Head of caudate nucleus (tissue), 42 donors: ENCODE measurements at places on chromosomes 13 and 19.

DNA sequence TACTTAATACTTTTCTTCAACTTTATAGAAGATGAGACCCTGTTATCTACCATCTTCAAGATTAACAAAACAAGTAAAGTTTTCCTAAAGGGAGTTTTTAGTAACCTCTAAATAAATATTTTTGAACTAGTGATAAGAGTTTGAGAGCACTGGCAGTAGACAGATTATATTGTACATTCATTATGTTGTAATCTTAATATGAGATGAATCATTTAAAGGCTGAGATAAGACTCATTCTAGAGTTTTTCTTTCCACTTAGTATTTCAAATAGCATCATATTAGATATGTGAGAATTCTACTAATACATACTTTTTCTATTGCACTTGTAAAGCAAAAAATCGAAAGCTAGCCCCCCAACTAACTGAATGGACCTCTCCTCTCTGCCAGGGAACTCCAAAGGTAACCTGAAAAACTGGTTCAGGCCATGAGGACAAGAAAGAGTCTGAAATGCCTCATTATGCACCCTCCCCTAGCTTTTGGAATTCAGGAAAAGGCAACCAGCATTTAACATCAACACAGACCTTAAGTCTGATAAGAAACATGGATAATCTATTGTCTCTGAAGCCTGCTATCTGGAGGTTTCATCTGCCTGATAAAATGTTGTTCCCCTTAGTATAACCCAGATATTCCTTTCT lies 875.4 kb upstream of the SLC10A2 start:
- no peak for DNase-seq

DNA sequence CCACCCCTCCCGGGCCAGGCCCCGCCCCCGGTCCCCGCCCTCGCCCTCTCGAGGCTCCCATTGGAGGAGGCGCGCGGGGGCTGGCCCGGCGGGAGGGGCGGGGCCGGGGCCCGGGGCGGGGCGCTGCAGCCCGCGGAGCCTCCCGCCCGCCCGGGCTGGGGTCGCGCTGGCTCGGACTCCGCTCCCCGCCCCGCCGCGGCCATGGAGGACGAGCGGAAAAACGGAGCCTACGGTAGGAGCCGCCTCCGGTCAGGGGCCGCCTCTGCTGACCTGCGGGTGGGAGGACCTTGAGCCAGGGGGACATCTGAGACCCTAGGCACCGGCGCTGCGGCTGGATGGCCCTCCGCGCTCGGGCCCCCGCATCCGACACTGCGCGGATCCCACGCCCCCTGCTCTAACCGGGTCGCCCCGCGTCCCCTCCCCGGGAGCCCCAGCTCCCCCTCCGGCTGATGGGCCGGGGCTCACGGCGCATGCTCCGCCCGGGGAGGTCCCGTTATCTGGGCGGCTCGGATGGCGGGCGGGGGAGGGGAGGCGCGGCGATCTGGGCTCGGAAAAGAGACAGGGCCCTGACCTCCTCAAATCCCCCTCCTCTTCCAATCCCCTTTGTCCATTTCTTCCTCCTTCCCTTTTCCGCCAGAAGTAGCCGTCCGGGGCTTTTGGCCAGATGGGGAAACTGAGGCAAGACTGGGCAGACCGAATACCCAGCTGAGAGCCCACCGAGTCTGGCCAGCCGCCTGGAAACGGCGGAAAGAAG lies 15.4 kb upstream of the AP1M2 start:
- peak; percentile 92 for DNase-seq

- DNase-seq: no peak
Observed at GRCh38 chr19:45142726-45143110, 18.1 kb downstream of the NKPD1 start.

GRCh38 chr19:41807176-41807575 lies 10.8 kb downstream of the CEACAM3 start:
- no peak for DNase-seq

- no peak for DNase-seq
Observed at GRCh38 chr19:41328842-41329225, 18.9 kb downstream of the CCDC97 start.

GRCh38 chr19:8638078-8638619 lies 7.7 kb downstream of the NFILZ start:
- DNase-seq: peak; percentile 9

DNA sequence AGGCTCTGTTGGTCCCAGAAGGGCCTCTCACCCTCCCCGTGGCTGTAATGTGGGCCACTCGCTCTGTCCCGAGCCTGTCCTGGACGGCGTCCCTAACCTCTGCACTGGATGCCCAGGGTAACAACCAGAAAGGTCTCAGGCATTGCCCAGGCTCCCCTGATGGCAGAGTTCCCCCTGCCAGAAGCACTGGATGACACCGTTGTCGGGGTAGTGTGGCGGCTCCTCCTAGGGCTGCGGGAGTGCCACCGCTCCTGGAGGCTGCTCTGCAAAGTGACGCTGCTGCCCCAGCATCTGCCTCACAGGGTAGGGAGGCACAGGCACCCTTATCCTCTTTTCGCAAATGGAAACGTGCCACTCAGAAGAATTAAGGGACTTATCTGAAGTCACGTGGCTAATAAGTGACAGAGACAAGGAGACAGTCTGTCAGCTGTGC lies 32.0 kb downstream of the MPHOSPH8 start:
- no peak for DNase-seq

DNA sequence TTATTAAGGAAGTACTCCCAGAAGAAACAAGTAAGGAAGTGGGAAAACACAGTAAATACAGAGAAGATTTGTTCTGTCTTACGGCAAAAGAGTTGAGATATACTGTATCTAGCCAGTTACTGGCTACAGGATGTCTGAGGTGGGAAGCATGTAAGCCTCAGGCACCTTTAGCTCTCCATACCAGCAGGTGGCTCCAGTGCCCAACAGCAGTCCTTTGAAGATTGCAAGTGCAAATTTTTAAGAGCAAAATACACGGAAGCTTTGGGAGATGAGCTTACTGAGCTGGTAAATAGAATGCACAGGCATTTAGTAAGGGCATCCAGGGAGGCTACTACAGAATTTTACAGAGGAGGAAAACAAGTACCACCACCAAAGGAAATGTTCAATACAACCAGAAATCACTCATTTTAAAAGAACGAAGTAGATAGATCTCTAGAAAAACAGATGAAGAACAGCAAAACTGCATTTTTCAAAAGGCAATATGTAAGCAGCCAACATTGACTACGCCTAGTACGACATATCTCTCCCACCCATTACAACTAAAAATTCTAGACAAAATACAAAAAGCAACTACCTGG lies 57.9 kb upstream of the VSTM2B start:
- peak; percentile 66 for DNase-seq

GRCh38 chr13:46655377-46656180 lies 102.6 kb downstream of the LRCH1 start:
- DNase-seq: no peak

GRCh38 chr13:104976986-104977385 lies 1558.5 kb downstream of the EFNB2 start:
- DNase-seq: peak; percentile 60

GRCh38 chr19:33399081-33399744 lies 25.7 kb downstream of the CEBPG start:
- DNase-seq: peak; percentile 13

DNA sequence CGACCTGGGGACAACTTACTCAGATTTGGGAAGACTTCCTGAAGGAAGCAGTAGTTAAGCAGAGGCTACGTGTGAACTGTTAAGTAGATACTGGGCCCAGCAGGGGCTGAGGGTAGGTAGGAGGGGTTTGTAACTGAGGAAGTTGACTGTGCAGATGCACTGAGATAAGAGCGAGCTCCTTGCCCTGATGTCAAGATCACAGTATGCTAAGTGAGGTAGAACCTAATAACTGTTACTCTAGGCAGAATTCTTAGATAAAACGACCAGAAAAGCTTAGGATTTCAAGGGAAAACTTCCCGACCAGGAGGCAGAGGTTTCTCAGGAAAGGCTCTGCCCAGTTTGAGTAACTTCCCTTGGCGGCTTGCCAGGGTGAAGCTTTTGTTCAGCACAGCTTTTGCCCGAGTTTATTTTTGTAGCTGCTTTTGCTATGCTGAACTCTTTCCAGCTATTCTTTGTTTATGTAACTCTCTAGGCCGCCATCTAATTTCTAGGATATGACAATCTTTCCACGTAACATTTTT lies 632.1 kb downstream of the DIAPH3 start:
- peak; percentile 65 for DNase-seq

DNA sequence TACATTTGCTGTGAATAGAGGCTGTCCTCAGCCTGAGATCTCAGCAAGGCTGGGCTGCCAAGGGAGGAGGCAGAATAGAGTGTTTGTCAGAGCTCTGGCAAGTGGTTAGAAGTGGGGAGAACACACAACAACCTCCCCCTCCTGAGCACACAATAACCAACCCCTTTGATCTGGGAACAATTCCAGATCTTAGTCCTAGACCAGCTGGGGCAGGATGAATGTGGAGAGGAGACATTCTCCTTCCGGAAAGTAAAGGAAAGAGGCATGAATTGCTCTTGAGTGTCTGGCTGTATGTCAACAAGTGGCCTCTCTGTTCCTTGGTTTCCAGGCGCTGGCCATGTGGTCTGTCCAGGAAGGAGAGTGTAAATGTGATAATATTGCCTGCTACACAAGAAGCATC lies 114.9 kb upstream of the TMTC4 start:
- DNase-seq: peak; percentile 38

- DNase-seq: peak; percentile 35
Observed at GRCh38 chr13:110047496-110047895, 259.5 kb downstream of the COL4A1 start.

GRCh38 chr13:28636677-28637317 lies 22.1 kb upstream of the POMP start:
- DNase-seq: peak; percentile 65

GRCh38 chr13:110799246-110800236 lies 86.0 kb downstream of the ING1 start:
- DNase-seq: peak; percentile 21

GRCh38 chr13:48580185-48580803 lies 47.4 kb upstream of the RCBTB2 start:
- DNase-seq: peak; percentile 80

DNA sequence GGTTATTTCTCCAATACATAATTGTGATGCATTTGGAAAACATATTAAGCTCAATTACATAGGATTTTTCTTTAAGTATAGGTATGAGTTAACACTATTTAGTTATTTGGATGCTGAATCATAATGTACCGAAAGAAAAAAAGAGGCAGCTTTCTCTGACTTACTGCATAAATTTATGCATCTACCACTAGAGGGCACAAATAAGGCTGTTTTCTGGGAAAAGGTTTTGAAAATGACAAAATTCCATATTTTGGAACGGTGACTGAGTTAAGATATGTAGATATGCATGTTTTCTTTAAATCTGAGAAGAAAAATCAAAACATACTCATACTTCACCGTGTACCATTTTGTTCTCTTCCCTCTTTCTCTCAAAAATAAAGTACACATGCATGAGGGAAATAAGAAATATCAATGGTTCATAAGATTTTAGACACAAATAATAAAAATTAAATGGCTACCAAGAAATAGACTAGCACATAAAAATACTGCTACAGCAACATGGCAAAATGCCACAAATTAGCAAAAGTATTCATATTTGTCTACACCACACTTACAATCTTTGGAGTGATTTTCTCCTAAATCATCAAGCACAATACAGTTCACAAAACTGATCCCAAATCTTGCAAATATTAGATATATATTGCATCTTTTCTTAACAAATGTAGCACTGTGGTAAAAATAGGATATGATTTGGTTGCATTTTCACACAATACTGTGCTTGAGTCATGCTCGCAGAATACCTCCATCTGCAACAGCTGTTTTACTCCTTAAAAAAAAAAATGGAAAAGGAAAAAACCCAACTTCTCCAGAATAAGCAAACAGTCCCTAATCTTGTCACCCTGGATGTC lies 260.0 kb downstream of the FGF14 start:
- DNase-seq: no peak

GRCh38 chr13:42110410-42111155 lies 62.1 kb downstream of the DGKH start:
- peak; percentile 66 for DNase-seq

GRCh38 chr13:23898101-23898500 lies 799 bp upstream of the C1QTNF9B start:
- DNase-seq: no peak

DNA sequence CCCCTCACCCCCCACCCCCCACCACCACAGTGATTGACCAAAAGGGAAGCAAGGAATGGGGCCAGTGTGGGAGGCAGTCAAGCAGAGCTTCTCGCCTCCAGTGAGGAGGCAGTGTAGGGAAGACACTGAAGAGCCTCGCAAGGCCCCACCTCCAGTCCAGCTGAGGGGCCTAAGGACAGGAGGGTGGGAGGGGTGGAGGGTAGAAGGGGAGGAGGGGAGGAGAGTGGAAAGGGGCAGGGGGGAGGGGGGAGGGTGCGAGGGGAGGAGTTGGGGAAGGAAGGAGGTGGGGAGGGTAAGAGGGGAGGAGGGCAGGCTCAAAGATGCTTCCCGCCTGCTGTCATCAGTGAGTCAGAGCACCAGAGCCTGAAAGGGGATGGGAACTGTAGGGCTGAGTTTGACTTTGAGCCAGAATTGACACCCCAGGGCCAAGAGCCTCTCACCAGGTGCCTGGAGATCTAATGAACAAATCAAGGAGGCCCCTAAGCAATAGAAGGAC lies 786.2 kb downstream of the UQCRFS1 start:
- no peak for DNase-seq
